Activated naive CD4-positive, alpha-beta T cell treated with anti-CD3 and anti-CD28 coated beads, Interleukin-2, amount 10 ng/mL, durations not matched to agents 7 days and 5 days (primary cell): ENCODE measurements at places on chromosomes 3 and 15.

- DNase-seq = no peak
Observed at GRCh38 chr3:110126065-110126464, 788.7 kb upstream of the DPPA4 start.

DNA sequence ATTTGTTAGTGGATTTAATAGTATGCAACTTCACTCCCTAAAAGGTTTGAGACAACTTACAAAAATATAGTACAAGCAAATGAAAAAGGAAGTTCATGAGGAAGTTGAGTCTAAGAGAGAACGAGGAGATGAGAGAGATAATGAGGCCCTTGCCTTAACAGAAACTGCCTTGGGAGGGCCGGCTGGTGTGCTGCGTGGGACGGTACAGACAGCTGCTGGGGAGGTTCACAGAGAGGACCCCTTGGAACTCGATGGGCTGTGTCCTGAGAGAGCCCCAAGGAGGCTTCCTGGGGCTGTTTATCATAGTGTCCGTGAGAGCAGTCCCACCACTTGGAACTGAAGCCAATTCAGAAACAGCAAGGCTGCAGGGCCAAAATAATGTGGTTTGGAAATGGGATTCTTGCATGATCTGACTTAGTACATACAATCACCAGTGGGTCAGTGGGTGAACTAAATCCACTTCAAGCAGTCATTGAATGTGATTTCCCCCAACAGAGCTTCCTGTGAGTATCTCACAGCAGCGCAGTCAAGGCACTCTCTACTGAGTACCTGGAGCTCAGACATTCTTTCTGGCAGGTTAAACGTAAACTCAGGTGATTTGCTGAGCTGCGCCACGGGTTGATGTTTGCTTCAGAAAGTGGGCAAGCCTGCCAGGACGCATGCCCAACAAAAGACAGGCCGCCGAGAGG is 90.8 kb downstream of the CRTC3 start:
- peak; percentile 55 for DNase-seq

DNA sequence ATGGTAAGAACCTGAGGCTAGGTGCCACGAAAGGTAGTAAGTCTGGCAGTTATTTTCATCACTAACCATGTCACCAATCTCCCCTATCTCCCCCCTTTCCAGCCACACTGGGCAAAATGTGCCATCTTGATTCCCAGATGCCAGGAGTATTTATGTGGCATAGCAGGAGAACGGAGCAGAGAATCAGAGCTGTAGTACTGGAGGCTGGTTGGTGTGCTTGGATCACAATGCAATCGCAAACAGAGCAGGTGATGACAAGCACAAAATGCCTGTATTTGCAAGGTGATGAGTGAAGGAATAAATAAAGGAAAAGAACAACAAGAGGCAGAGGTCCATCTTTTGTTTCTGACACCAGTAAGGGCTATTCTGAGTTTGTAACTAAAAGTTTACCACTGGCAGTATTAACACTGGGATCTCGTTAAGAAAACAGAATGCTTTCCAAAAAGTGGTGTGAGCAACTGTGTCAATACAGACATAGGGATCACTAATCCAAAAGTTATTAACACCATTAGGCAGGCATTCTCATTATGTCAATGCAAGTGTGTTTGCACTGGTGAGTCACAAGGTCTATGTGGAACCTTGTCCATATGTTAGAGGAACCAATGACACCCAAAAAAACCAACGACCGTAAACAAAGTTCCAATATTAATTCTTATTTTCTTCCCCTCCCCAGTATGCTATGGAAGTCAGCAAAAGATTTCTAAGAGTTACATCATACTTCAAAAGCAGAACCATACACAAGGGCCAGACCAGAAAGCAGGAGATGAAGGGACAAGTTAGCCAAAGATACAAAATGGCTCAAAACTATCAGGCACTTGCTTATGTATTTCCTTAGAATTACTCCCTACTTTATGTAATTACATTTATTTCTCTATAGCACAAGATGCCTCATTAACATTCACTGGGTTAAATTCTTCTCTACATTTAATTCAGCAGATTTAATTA is 556.6 kb downstream of the FOXP1 start:
- DNase-seq = no peak

GRCh38 chr3:15964605-15965442 is 167.0 kb upstream of the ANKRD28 start:
- DNase-seq = no peak

GRCh38 chr3:120907659-120908029 is 361 bp upstream of the STXBP5L start:
- no peak for DNase-seq

- no peak for DNase-seq
Observed at GRCh38 chr15:59946084-59946483, 58.0 kb upstream of the FOXB1 start.

DNA sequence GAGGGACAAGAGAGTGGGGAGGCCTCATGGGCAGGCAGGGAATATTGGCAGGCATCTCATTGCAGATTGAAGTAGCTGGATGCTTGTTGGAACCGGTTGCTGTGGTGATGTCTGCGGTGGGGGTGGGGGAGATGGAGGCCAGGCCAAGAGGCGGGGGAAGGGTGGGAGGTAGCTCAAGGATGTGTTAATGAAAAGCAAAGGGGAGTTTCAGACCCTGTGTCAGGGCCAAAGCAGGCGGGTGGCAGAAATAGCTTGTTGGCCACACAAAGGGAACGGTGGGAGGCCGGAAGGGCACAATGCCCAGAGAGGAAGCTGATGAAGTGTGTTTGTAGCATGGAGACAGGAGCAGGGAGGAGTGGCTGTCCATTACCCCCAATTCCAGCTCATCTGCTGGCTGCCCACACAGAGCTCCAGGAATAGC is 28.0 kb downstream of the CCDC33 start:
- no peak for DNase-seq

GRCh38 chr3:158221426-158221825 is 111.5 kb downstream of the RSRC1 start:
- DNase-seq = no peak

- no peak for DNase-seq
Observed at GRCh38 chr3:3771567-3771966, 27.7 kb upstream of the LRRN1 start.

DNA sequence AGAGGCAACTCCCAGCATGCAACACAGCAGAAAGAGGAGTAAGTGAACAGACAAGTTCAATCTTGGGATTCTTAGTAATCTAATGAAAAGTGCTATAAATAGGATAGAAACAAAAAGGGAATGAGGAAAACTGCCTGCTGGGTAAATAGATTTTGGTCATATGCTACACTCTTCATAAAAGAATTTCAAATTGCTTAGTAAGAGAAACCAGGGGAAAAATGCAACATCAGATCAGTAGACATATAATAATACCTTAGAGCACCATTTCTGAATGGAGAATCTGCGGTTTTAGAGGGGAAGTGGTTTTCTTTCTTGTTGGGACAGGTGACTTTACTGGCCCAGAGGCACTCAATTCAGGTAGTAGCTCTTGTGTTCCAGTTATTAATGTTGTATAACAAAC is 13.4 kb upstream of the TBC1D5 start:
- DNase-seq = no peak

GRCh38 chr3:169863458-169863899 is 6.3 kb downstream of the LRRC31 start:
- peak; percentile 76 for DNase-seq

DNA sequence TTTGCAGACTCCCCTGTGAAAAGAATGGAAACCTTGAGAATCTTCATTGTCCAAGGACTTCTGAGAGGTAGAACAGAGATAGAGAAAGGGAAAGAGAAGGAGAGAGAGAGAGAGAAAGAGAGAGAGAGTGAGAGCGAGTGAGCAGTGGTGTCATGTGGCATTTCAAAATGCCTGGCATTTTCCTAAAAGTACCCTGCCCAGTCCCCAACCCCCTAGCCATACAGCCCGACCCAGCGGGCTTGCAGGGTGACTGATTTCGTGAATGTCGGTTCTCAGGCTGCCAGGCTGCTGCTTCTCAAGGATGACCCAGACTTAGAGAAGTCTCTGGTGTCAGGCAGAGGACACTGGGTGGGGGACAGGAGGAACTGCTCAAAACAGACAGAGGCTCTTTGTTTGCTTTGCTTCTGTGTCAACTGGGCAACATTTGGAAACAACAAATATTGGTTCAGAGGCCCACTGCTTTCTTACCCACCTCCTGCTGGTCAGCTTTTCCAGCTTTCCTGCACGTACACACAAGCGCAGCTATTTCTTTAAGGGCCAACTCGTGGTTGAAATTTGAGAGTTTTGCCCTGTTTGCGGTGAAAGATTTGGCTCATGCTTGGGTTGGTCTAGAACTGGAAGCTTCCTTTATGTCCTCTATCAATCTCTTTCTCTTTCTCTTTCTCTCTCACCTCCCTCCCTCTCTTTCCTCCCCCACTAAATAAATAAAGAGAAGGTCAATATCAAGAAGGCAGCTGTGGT is 3.7 kb upstream of the TF start:
- DNase-seq = no peak

DNA sequence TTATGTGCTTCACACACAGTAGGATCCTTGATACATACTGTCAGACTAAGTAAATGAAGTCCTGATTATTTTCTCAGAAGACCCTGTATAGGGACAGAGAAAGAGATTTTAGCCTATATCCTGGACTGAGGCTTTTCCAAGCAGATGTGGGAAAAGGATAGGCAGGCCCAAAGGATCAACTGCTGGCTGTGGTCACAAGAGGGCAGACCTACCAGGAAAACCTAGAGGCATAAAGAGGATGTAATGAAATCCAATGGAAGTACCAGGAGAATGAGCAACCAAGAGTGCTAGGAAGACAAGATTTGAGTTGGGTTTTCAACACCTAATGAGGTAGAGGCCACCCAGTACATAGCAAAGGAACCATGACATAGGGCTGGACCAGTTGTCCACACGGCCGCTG is 23.1 kb downstream of the DCLK3 start:
- DNase-seq = no peak

GRCh38 chr15:45544266-45545023 is 21.9 kb upstream of the SLC30A4 start:
- no peak for DNase-seq

DNA sequence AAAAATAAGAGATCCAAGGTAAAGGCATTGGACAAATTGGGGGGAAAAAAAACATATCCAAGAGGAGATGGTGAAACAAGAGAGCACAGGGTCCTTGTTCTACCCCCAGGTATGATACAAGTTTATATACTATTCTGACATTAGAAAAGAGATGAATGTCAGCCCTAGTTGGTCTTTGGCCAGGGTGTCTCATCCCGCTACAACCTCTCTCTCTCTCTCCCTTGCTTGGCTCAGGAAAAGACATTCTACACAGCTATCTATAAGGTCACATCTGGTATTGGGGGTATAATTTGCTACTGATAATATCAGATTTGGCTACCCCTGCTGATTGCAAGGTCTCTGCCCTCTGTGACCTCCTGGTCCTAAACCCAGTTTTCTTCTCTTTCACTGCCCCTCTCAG is 117.2 kb downstream of the GOLIM4 start:
- no peak for DNase-seq

DNA sequence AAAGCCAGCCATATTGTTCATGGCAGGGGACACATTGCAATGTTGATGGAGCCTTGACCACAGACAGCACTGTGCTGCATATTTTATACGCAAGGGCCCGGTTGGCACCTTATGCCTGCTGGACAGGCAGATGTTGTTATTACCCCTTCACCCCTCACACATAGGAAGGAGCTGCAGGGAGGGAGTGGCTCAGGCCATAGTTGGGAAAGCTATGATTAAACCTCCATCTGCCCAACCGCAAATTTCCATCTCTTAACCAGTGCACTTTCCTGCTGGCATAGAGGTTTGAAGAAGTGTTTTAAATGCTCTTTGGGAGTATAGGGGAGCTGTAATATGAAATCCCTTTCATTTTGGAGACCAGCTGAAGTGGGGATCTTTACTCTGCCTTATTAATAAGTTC is 224.7 kb downstream of the CACNA2D3 start:
- no peak for DNase-seq

GRCh38 chr3:87949879-87950208 is 109.0 kb downstream of the CGGBP1 start:
- DNase-seq = no peak

DNA sequence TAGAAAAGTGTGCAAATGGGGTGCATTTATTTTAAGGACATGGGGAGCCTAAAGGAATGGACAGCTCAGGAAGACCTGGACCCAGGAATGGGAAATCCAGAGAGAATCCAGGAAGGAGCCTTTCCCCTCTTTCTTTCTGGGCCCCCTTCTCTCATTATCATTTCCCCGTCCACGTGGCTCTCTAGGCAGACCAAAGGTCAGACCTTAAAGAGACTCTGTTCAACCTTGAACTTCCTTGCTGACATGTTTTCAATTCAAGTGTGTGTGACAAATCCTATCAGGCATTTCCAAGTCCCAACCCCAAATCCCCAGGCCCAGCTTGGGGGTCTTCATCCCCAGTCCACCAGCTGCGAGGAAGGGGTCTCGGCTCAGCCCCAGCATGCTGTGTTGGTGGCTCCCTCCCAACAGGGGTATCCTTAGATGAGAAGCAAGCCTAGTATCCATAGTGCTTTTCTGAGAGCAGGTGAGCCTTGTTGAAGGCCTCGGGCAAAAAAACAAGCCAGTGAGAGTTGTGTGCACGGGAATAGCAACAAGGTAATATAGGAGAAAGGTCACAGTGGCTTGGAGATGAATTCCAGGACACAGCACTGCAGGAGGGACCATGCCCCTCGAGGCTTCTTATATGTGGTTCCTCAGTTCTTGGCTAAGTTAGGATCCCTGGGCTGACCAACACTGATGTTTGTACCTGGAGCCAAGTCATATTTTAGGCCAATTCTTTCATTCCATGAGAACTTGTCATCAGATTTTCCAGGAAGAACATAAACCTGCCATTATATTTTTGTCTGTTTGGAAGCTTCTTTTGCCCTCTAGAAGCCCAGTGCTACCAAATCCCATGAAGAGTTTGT is 130.0 kb downstream of the ASB7 start:
- DNase-seq = no peak
